NCI-H1930 (cell line): ENCODE measurements at places on chromosomes 12 and 14.

- no peak for DNase-seq
These were observed 11.9 kb downstream of the PTPRO start for GRCh38 chr12:15334225-15334624.

DNA sequence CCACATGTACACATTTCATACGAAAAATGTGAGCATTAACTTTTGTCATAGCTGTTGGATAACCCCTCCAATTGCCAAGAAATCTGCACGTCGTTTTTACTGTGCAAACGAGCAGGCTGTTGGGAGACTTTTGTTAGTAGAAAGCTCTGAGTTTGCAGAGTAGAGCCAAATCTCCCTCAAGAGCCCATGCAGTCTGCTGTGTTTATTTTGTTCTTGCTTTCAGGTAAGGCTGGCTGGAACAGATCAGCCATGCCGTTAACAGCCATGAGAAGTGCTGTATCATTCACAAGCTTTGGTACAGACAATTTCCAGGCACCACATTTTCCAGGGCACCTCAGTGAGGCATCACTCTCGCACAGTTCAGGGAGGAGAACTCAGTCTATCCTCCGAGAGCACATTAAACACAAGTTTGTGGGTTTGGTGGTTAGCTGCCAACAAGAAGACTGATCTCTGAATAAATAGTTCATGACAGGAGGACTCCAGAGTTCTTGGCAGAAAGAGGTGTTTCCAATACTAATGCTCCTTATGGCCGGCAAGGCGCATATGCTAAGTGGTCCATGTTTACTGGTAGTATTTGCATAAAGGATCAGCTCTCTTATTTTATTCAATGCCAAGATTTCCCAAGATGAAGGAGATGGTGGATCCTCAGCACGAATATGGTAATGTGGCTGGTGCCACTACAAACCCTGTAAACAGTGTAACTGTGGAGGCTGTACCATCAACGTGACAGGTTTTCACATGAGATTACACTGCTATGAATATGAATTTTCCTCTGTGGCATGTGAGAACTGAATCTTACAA, 30.3 kb upstream of the PELI2 start:
- DNase-seq, result no peak

GRCh38 chr12:105315726-105316125, 14.8 kb upstream of the C12orf75 start:
- no peak for DNase-seq

DNA sequence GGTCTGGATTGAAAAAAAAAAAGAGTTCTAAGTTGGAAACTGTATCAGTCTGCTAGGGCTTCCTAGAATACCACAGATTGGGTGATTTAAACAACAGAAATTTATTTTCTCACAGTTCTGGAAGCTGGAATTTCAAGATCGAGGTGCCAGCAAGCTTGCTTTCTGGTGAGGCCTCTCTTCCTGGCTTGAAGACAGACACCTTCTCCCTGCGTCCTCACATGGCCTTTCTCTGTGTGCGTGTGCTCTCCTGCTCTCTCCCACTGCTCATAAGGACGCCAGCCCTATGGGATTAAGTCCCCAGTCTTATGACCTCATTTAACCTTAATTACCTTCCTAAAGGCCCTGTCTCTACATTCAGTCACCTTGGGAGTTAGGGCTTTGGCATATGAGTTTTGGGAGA, 215.5 kb downstream of the PIK3C2G start:
- no peak for DNase-seq

DNA sequence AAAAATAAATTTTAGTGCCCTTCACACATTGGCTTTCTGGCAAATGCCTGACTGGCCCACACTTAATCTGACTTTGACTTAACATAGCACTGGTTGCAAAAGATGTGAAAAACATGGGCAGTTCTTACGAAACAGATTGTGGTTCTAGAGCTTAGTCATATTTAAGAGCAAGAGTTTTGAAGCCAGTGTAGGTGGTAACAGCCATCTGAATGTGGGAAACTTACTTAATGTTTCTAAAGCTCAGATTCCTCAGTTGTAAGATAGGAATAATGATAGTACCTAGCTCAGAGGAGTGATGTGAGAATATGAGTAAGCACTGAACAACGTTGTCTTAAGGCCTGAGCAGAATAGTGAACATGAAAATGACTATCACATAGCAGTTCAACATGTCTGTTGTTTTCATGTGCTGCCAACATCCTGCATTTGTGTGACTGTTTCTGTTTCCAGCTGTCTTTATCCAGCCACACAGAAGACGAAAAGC, 262.7 kb downstream of the SYT1 start:
- DNase-seq, result no peak

GRCh38 chr12:71742998-71743397, 11.7 kb upstream of the RAB21 start:
- DNase-seq, result no peak

- DNase-seq, result no peak
These were observed 1.5 kb downstream of the ITPK1 start for GRCh38 chr14:93114068-93114710.

- DNase-seq, result no peak
These were observed 130.4 kb downstream of the FLRT2 start for GRCh38 chr14:85660243-85660922.

GRCh38 chr14:55354500-55354899, 57.1 kb downstream of the ATG14 start:
- DNase-seq, result no peak

GRCh38 chr12:113242026-113242418, 20.8 kb downstream of the TPCN1 start:
- no peak for DNase-seq
